SK-MEL-5 (cell line): ENCODE measurements at places on chromosomes 6 and 20. TPM values are rescaled to one million over a fixed set of nuclear protein-coding genes. Genes with fewer than 3 reads are reported as not detected.

Gene ADGRB3
- total RNA-seq, result 3.6 and 3.8 TPM in 2 replicates

Gene CRIP3
- not detected in 2 replicates for total RNA-seq

Gene KIF25
- total RNA-seq, result 0.51 TPM in 1 of 2 replicates, not detected in the other

Gene LST1
- total RNA-seq, result not detected in 2 replicates

Gene FLRT3
- 1.0 and 1.2 TPM in 2 replicates for total RNA-seq

Gene MCCD1
- not detected in 2 replicates for total RNA-seq

Gene NANP
- total RNA-seq, result 10.3 and 11.6 TPM in 2 replicates

Gene TBP
- total RNA-seq, result 17.4 and 17.9 TPM in 2 replicates

Gene MRS2
- 47.4 and 50.1 TPM in 2 replicates for total RNA-seq

Gene MEP1A
- total RNA-seq, result not detected in 2 replicates

Gene SPAG4
- total RNA-seq, result 1.8 and 2.7 TPM in 2 replicates
